Naive B cell (primary cell): ENCODE measurements at places on chromosomes 7 and 10.

- no peak for DNase-seq
- no peak overlapping the region for H3K4me3 ChIP-seq
- no peaks in the 10 kb centered on the region for H3K36me3 ChIP-seq
- no peak overlapping the region for H3K27ac ChIP-seq
- no peaks in the 10 kb centered on the region for H3K4me1 ChIP-seq
- no peaks in the 10 kb centered on the region for H3K27me3 ChIP-seq
These were observed 205.5 kb downstream of the SEMA3D start for GRCh38 chr7:84981055-84981976.

DNA sequence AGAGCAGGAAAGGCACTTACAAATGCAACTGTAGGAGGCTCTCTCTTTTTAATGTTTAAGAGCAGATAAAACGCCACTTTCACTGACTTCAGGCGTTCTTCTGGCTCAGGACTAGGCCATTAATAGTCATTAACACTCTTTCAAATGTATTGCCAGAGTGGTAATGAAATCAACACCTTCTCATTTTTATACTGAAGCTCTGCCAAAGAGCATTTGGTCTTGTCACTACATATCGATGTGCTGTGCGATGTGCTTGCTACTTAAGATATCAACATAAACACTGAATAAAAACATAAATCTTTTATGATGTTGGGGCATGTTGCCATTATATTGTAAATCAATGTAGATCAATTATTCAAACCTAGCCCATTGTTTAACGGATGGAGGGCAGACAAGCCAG is 634.7 kb downstream of the ARL4A start:
- H3K4me3 ChIP-seq = no peak overlapping the region
- H3K27ac ChIP-seq = no peak overlapping the region
- no peaks in the 10 kb centered on the region for H3K27me3 ChIP-seq
- no peak for DNase-seq

GRCh38 chr10:102279104-102279503 is 33.8 kb downstream of the GBF1 start:
- H3K27ac ChIP-seq = no peak overlapping the region
- peaks cover 24% of the 10 kb centered on the region for H3K4me1 ChIP-seq
- H3K27me3 ChIP-seq = no peaks in the 10 kb centered on the region
- no peak overlapping the region for H3K4me3 ChIP-seq
- no peaks in the 10 kb centered on the region for H3K36me3 ChIP-seq

DNA sequence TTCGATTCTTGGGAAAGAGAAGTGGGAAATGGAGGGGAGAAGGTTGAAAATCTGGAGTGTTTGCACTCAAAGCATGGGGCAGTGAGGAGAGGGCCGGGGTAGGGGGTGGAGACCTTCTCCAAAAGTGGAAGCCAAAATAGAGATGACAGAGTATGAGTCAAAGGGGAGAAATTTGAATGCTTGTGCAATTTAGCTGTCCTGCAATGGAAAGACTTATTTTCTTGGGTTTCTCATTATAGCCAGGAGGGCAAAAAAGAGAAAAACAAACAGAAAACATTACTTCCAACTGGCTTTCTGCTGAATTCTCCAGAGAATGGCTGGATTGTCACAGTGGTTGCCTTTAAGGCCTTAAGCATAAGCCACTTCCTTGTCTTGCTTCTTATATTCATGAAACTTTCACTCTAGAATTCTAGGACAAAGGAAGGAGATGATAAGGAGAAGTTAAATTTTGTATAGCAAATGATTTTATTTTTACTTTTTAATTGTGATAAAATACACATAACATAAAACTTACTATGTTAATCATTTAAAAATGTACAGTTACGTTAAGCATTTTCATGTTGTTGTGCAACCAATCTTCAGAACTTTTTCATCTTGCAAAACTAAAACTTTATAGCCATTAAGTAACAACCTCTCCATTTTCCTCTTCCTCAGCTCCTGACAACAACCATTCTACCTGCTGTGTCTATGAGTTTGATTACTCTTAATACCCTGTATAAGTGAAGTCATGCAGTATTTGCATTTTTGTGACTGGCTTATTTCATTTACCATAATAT is 100.2 kb downstream of the GPR85 start:
- peaks cover 23% of the 10 kb centered on the region for H3K4me1 ChIP-seq
- no peak overlapping the region for H3K4me3 ChIP-seq
- no peaks in the 10 kb centered on the region for H3K27me3 ChIP-seq
- H3K27ac ChIP-seq = no peak overlapping the region

DNA sequence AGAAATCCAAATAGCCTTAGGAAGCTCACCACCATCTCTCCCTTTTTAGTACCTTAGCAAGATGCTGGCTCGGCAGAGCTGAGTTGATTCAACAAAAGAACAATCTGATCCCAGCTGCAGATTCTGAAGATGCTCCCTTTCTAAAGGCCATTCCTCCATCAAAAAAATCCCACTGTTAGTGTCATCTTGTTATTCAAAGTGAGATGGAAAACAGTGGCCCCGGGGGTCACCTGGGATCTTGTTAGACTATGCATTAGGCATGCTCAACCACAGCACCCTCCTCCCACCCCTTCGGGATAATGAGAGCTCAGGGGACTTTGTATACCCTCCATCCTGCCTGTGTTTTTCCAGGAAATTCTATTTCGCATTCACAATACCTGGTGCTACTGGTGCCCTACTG is 2.4 kb downstream of the NCAPG2 start:
- peaks cover 15% of the 10 kb centered on the region for H3K4me1 ChIP-seq
- H3K4me3 ChIP-seq = no peak overlapping the region
- DNase-seq = no peak
- H3K27me3 ChIP-seq = no peaks in the 10 kb centered on the region
- H3K27ac ChIP-seq = no peak overlapping the region

DNA sequence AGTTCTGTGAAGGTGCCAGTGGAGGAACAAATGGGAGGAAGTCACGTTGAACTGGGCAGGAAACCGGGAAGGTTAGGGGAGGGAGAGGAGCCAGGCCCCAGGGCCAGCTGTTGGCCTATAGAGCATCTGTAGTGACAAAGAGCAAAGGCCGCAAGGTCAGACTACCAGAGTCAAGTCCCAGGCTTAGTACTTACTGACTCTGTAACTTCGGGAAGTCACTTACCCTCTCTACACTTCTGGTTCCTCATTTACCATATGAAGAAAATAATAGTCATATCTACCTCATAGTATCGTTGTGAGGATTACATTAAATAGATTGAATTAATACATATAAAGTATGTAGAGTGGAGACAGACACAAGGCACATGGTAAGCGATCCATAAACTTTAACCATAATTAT is 101.8 kb upstream of the FZD1 start:
- H3K4me3 ChIP-seq = no peak overlapping the region
- H3K4me1 ChIP-seq = peaks cover 20% of the 10 kb centered on the region
- DNase-seq = no peak
- no peaks in the 10 kb centered on the region for H3K36me3 ChIP-seq
- no peak overlapping the region for H3K27ac ChIP-seq

GRCh38 chr7:73707045-73707631 is 12.3 kb downstream of the STX1A start:
- peak; percentile 48 for DNase-seq
- H3K27ac ChIP-seq = no peak overlapping the region
- peaks cover 28% of the 10 kb centered on the region for H3K4me1 ChIP-seq
- peaks cover 41% of the 10 kb centered on the region for H3K27me3 ChIP-seq

DNA sequence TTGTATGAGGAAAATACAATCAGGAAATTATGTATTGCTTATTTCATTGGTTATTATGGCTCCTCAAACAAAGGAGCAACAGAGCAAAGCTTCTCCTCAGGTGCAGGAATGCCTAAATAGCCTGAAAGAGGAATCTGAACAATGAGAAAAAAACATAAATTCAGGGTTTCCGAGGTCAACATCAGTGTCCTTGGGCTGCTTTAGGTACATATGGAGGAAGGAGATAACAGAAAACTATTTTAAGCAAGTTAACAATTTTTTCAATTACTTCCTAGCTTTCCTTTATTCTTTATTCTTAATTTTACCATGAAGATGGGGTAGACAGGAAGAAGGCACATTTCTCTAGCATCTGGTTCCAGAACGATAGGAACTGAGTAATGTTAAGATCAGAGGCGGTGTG is 14.0 kb downstream of the SLC16A9 start:
- H3K4me3 ChIP-seq = no peak overlapping the region
- H3K27me3 ChIP-seq = no peaks in the 10 kb centered on the region
- H3K4me1 ChIP-seq = no peaks in the 10 kb centered on the region
- no peak for DNase-seq
- no peaks in the 10 kb centered on the region for H3K36me3 ChIP-seq

GRCh38 chr10:79494871-79495705 is 17.2 kb upstream of the EIF5AL1 start:
- no peak for DNase-seq
- H3K4me3 ChIP-seq = no peak overlapping the region
- no peaks in the 10 kb centered on the region for H3K36me3 ChIP-seq
- no peaks in the 10 kb centered on the region for H3K4me1 ChIP-seq

- no peak for DNase-seq
- H3K4me3 ChIP-seq = no peak overlapping the region
- H3K4me1 ChIP-seq = no peaks in the 10 kb centered on the region
- no peaks in the 10 kb centered on the region for H3K27me3 ChIP-seq
- H3K27ac ChIP-seq = no peak overlapping the region
These were observed 26.1 kb upstream of the ADD3 start for GRCh38 chr10:109981650-109982049.

DNA sequence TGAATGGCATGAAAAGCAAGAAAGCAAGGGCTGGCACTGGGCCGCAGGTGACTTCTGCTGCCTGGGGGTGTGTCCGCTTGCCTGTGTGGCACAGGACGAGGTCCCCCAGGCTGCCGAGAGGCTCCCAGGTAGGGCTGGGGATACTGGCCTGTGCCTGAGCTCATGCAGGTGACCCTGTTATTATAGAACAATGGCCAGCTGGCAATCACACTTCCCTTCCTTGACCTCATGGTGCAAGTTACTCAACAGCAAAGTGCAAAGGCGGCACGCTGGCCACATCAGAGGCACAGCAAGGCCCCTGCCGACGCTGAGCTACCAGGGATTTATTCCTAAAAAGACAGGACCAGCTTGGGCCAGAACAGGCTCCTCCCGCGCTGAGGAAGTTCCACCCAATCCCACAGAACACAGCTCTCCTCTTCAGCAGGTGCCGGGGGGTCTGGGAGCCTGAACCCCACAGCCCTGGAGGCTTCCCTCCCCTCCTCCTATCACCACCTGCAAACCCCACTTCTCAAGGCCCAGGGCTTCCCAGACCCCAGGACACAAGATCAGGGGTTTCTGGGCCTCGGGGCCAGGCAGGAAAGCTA is 1.4 kb upstream of the ADAM8 start:
- DNase-seq = no peak
- peak overlapping the region; percentile 88 for H3K4me3 ChIP-seq
- peaks cover 20% of the 10 kb centered on the region for H3K4me1 ChIP-seq
- H3K27me3 ChIP-seq = no peaks in the 10 kb centered on the region
- H3K27ac ChIP-seq = peak overlapping the region; percentile 96

DNA sequence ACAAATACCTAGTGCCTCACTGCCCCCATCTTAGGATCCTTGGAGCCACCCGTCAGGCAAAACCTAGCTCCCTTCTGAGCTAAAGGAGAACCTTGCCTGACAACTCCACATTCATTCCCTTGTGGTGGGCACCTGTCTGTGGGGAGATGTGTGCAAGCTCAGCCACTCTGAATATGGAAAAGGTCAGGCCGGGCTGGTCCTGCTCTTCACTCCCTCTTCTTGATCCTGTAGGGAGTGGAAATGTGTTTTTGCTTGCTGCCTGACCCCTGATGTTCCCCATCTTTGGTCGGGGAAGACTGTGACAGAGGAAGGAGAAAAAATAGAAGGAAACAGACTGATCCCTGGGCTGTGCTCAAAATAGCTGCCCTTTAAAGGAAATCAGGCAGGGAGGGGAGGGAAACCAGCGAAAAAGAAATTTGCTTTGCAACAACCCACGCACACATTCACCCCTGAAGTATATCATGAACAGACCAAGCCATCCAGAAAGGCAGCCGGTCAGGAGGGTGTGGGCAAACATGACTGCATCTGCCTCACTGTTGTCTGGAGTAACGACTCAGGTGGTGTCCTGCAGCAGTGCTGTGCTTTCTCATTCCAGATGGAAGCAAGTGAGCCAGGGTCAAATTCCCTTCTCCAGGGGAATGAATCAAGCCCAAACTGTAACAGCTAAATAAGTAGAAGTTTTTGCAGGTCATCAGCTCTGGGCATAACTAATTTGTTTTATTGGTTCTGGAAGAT is 74.0 kb downstream of the SCRN1 start:
- H3K36me3 ChIP-seq = no peaks in the 10 kb centered on the region
- peak overlapping the region; percentile 26 for H3K27ac ChIP-seq
- no peak for DNase-seq
- no peak overlapping the region for H3K4me3 ChIP-seq

DNA sequence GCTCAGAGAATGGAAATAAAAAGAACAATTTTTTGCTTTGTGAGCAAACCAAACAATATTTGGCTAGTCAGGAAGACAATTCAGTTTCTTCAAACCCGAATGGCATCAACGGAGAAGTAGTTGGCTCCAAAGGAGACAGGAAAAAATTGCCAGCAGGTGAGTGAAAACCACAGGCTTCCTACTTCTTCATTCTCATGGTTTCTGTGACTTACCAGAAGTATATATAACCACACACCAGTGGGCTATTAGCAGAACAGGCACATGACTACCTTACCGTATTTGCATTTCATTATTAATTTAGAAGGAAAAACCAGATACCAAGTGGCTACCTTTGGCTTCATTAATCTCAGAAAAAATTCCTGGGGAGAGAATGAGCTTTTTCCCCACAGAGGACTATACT is 8.8 kb downstream of the TDRD1 start:
- no peaks in the 10 kb centered on the region for H3K36me3 ChIP-seq
- DNase-seq = no peak
- no peak overlapping the region for H3K27ac ChIP-seq
- no peaks in the 10 kb centered on the region for H3K27me3 ChIP-seq

DNA sequence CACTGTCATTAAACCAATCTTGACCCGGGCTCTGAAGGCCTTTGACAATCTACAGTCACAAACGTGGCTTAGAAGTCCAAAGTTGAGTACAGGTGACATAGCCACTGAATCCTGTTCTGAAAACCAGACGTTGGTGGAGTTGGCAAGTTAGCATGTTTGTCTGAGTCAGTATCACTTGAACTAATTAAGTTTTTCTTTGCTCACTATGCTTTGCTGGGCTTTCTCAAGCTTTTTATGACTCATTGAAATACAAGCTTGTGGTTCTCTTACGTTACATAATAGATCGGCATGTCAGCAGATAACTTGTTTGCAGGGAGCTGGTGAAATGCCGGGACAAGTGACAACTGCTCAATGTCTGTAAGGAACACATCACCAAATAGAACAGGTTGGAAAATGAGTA is 53.8 kb downstream of the ARL5B start:
- peaks cover 12% of the 10 kb centered on the region for H3K27me3 ChIP-seq
- no peaks in the 10 kb centered on the region for H3K4me1 ChIP-seq
- no peaks in the 10 kb centered on the region for H3K36me3 ChIP-seq
- H3K4me3 ChIP-seq = no peak overlapping the region
- no peak overlapping the region for H3K27ac ChIP-seq

GRCh38 chr7:149638566-149639320 is 134.6 kb downstream of the ZNF467 start:
- H3K4me3 ChIP-seq = no peak overlapping the region
- no peaks in the 10 kb centered on the region for H3K4me1 ChIP-seq
- H3K27ac ChIP-seq = no peak overlapping the region
- H3K27me3 ChIP-seq = peaks cover 41% of the 10 kb centered on the region
- DNase-seq = no peak
